Cerebellar nuclear complex (tissue), 1 donor: ENCODE measurements at places on chromosomes 4 and X.

DNA sequence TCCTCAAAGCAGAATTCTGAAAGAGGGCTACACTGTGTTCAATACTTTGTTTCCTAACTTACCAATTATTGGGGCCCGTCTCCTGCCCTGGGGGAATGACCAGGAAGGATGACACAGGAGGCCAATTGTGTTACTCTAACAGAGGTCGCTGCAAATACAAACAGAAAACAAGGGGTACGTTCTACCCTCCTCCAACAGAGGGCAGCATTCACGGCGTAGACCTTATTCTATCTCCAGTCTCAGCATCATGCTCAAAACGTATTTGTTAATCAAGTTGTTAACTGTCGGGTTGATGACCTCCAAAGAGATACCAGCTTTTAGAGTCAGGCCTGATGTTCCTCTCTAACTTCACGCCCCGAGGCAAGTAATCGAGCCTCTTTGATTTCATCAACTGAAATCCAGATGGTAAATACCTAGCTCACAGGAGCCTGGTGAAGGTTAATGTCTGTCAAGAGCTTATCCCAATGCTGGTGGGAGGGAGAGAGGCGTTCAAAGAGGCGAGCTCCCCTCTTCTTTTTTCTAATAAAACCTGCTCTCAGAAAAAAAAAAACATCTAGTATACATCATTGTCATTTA lies 181.0 kb upstream of the KCNIP4 start:
- DNase-seq: no peak

GRCh38 chr4:4456351-4456750 lies 69.4 kb downstream of the NSG1 start:
- DNase-seq: no peak

- DNase-seq: no peak
Measured at GRCh38 chr4:8779490-8779932, 92.1 kb downstream of the HMX1 start.

GRCh38 chr4:176769514-176769913 lies 23.2 kb downstream of the VEGFC start:
- no peak for DNase-seq

GRCh38 chr4:185868983-185869382 lies 57.0 kb upstream of the SORBS2 start:
- DNase-seq: no peak
